ENCODE measurements at places on chromosomes 11 and 22.

DNA sequence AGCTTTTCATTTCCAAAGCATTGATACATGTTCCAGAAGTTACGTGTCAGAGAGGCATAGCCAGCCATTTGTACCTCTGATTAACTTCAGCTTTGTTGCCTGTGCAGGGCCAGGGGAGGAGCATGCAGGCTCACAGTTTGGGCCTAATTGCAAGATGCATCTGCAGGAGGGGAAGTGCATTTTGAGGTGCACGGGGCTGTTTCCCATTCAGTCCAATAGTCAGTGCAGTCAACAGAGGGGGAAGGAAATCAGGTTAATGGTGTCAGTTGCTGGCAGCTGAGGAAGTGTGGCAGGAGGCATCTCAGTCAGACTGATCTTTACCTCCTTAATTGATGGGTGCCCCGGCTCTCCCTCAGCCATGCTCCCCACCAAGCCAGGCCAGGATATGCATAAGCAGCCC is 39.3 kb downstream of the ABCC8 start:
- no peak for DNase-seq

DNA sequence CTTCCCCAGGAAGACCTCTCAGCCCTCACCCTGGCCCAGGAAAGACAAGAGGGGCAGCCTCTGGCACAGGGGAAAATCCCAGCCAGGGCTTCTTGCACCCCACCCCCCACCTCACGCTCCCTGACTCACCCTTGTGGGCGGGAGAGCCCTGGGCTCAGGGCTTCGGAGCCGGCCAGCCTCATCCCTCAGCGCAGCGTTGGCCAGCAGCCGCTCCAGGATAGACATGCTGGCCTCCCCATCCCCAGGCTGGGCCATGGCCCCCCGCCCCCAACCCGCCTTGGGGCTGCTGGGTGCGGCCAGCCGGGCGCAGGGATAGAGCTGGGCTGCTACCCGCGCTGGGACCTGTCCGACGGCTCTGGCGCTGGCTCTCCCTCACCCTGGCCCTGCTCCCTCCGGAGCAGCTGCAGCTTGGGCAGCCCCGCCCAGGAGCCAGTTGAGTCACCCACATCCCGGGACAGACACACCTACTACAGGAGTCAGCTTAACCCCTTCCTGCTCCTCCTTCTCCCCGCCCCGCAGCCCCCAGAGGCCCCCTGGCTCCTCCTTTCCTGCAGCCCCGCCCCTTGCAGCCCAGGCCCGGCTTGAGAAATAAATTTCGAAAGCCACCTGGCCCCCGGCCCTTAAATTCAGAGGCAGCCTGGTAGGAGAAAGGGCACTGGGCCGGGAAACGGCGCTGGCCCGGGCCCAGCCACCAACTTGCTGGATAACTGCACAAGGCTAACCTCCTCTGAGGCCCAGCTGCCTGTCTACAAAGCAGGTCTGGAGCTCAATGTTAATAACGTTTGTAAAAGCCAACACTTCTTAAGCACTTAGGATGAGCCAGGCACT is 13.4 kb downstream of the TNKS1BP1 start:
- no peak for DNase-seq

DNA sequence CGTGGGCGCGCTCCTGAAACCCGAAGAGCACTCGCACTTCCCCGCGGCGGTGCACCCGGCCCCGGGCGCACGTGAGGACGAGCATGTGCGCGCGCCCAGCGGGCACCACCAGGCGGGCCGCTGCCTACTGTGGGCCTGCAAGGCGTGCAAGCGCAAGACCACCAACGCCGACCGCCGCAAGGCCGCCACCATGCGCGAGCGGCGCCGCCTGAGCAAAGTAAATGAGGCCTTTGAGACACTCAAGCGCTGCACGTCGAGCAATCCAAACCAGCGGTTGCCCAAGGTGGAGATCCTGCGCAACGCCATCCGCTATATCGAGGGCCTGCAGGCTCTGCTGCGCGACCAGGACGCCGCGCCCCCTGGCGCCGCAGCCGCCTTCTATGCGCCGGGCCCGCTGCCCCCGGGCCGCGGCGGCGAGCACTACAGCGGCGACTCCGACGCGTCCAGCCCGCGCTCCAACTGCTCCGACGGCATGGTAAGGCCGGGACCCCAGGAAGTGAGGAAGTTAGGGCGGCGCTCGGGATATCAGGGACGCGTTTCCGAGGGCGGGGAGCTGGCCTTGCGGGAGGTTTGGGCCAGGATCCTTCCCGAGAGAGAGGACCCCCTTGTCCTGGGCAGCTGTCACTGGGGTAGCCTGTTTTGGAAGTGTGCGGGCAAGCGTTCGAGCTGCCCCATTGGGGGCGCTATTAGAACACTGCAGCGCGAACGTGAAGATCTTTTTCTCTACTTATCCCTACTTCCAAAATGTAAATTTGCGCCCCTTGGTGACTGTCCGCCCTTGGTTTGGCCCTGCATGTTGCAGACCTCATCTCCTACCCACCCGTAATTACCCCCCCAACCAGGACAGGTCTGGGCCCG is 796 bp downstream of the MYOD1 start:
- DNase-seq = no peak

DNA sequence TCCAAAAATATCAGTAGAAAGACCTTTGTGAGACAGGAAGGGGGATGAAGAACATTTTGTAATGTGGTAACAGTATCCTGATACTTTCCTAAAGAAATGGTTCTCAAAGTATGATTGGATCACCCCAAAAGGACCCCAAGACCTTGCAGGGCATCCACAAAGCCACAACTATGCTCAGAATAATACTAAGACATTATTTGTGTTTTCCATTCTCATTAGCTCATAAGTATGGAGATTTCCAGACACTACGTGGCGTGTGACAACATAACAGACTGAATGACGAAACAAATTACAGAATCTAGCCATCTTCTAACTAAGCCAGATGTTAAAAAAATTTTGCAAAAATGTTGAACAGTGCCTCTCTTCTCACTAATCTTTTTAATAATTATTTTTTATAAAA is 24.9 kb downstream of the CHEK2 start:
- DNase-seq = no peak

DNA sequence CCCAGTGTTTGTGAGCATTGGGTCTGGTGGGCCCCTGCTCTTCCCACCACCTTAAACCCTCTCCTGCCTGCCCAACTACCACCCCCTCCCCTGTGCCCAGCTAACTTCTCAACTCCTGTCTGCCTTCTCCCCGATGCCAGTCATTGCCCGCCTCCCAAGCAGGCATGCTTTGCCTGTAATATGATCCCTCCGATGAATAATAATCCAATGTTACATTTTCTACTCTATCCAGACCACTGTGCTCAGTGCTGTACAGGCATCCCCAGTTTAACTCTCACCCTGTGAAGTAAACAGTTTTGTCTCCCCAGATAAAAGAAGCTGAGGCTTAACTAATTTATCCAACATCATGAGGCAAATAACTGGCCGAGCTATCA is 35.5 kb upstream of the OLFML1 start:
- no peak for DNase-seq
